ENCODE measurements at places on chromosomes 13 and 19.

DNA sequence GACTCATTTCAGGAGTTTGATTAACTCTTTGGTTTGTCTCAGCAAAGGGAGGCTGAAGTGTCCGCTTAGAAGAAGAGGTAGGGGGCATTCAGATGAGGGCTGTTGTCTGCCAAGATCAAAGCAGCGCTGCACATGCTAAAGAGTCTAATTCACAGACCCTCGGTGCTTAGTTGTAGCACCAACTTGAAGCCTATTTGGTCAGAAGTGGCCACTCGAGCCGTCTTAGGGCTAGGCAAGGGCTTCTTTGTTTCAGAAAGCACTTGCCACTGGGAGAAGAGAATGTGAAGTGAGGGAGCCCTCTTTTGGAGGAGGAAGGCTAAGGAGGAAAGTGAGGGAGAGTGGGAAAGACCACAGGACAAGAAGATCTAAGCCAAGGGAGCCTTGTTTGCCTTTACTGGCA is 313.4 kb upstream of the TMTC4 start:
- DNase-seq = no peak

DNA sequence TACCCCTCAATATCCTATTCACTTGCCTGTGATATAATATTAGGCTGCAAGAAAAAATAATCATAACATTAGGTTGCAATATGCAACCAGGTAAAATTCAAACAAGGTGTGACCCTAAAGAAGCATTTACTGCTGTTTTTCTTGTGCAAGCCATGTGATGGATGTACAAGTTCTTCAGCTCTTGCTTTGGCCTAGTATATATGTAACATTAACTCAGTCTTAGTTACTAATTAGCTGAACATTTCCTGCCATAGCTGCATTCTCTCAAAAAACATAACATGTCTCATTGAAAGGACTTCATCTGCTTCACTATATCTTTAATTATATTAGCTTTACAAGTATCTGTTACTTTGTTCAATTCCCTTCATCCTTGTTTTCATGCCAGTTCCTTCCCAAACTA is 406.8 kb upstream of the HTR2A start:
- DNase-seq = no peak

DNA sequence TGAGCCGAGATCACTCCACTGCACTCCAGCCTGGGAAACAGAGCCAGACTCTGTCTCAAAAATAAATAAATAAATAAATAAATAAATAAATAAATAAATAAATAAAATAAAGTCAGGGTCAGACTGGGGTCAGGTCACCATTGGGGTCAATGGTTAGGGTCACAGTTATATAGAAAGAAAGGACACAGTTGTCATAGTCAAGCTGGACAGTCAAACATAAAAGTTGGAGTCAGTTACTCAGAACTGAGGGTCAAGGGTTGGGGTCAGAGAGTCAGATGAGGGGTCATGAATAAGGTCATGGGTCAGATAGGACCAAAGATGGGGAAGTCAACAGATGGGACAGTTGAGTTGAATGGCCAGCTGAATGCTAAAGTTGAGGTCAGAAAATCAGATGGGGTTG is 16.7 kb upstream of the EPOR start:
- no peak for DNase-seq

- DNase-seq = no peak
Observed at GRCh38 chr19:27720155-27720554, 1492.8 kb downstream of the UQCRFS1 start.

- no peak for DNase-seq
Observed at GRCh38 chr13:95678967-95679366, 2.0 kb downstream of the DNAJC3 start.

DNA sequence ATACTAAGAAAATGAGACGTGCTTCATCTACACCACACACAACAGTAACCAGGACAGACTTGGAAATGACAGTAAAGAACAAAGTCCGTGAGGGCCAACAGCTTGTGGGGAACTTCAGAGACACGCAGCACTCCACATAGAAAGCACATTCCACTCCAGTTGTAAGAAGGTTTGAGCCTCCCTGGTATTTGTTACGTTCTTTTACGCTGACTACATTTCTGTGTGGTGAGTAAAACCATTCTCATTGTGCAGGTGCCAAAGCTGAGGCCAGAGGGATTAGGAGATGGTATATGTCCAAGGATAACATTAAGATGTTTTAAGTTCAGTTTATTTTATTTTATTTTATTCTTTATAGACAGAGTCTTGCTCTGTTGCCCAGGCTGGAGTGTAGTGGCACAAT is 1189.9 kb downstream of the UQCRFS1 start:
- DNase-seq = no peak
